Dorsolateral prefrontal cortex (tissue), 122 donors: ENCODE measurements at places on chromosomes 12 and 14.

DNA sequence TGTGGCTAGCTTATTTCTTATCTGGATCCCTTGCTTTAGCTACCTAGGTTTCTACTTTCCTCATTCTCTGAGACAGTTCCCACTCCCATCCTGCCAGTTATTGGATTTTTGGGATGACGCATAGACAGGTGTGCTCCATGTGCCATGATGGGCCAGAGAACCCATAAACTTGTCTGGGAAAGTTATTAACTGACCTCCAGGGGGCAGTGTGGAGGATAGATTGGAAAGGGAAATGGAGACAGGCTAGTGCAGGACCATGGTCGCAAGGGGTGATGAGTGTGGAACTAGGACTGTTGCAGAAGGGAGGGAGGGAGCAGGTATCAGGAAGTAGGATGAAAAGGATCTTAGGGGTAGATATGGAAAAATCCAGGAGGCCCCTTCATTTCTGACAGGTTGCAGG is 80.3 kb downstream of the ESRRB start:
- no peak for DNase-seq

DNA sequence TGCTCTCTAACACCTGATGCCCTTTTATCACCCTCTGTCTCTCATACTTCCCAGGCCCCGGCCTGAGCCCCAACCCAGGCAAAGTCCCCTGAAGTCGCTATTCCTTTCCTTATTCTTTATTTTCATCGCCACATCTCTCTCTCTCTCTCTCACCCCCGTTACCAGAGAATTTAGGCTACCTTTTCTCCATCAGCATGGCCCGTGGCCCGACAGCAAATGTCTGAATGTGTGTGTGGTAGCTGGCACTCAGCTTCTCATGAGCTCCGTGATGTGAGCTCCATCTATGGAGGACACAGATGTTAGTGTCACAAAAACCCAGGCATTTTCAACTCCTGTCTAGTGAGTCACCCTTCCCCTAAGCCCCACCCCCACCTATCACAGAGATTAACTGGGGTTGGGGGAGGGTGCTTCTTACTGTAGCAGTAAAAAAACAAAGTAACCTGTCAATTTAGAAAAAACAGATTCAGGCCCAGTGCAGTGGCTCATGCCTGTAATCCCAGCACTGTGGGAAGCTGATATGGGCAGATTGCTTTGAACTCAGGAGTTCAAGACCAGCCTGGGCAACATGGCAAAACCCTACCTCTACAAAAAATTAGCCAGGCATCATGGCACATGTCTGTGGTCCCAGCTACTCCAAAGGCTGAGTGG is 53.8 kb downstream of the VCPKMT start:
- no peak for DNase-seq

GRCh38 chr12:79634957-79635471 is 55.8 kb downstream of the PAWR start:
- no peak for DNase-seq

GRCh38 chr12:111405149-111405858 is 419 bp upstream of the SH2B3 start:
- peak; percentile 82 for DNase-seq

GRCh38 chr12:93091886-93092648 is 163.0 kb upstream of the EEA1 start:
- DNase-seq, result no peak

DNA sequence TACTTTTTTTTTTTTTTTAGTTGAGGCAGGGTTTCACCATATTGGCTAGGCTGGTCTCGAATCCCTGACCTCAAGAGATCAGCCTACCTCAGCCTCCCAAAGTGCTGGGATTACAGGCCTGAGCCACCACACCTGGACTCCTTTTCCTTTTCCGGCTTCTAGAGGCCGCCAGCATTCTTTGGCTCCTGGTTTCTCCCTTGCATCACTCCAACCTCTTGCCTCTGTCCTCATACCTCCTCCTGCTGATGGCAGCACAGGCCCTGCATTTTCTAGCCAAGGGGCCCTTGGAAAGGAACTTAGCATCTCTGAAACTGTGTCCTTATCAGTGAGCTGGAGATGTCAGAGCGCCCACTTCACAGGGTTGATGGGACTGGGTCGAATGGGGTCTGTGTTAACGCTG is 53.3 kb downstream of the MAP1LC3B2 start:
- DNase-seq, result no peak

DNA sequence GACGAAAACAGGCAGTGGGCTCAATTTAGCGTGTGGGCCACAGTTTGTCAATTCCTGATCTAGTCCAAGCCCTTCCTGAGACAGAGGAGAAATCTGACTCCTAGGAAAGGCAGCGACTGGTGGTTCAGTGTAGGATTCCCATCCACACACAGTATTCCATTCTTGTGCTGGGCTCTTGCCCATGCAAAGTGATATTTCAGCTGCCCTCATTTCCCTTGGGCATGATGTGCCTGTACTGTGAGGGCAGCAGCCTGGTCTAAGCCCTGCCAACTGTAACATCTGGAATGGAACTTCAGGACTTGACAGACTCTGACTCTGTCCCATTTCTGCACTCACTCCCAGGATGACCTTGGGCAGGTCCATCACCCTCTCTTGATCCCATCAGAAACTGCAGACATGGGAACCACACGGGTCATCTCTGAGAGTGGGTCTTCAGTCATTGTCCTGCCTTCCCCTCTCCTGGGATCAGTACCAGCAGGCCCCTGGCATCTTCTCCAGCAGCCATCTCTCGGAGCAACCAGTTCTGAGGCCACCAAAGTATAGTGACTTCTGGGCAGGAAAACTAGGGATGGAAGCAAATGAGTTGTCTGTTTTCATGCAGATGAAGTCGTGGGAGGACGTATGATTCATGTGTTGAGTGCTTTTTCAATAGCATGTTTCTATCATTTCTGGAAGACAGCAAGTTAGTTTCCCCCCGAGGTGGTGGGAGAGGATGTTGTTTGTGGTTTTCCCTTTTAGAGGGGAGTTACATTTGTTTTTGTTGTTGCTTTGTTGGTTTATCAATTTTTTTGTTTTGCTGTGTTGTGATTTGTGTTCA is 54.2 kb upstream of the BCL2L14 start:
- no peak for DNase-seq

GRCh38 chr14:51951656-51952055 is 37.7 kb upstream of the RTRAF start:
- DNase-seq, result no peak

DNA sequence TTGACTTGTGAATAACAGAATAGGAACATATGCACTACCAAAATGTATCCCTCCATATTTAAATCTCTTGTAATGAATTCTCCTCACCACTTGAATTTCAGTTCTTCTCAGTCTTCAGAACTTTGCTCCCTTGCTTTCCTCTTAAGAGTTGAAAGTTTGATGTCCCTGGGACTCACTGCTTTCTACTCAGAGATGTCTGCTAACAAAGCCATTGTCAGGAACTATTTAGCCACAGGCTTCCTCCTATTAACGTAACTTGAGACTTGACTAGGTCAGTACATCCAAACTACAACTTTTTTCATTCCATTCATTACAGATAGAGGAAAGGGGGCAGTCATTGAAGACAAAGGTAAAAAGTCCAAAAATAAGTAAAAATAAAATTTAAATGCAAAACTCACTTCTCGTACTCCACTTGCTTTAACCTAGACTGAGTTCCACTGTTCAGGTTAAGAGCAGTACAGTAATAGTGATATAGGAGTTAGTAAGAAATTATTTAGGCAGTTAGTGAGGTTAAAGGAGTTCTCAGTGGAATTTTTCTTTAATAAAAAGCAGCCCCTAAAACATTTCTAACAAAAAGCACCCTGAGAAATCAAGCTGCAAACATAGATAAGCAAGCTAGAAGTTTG is 364.2 kb downstream of the SOX5 start:
- DNase-seq, result no peak

- no peak for DNase-seq
These were observed 114.7 kb upstream of the EEA1 start for GRCh38 chr12:93043877-93044209.

DNA sequence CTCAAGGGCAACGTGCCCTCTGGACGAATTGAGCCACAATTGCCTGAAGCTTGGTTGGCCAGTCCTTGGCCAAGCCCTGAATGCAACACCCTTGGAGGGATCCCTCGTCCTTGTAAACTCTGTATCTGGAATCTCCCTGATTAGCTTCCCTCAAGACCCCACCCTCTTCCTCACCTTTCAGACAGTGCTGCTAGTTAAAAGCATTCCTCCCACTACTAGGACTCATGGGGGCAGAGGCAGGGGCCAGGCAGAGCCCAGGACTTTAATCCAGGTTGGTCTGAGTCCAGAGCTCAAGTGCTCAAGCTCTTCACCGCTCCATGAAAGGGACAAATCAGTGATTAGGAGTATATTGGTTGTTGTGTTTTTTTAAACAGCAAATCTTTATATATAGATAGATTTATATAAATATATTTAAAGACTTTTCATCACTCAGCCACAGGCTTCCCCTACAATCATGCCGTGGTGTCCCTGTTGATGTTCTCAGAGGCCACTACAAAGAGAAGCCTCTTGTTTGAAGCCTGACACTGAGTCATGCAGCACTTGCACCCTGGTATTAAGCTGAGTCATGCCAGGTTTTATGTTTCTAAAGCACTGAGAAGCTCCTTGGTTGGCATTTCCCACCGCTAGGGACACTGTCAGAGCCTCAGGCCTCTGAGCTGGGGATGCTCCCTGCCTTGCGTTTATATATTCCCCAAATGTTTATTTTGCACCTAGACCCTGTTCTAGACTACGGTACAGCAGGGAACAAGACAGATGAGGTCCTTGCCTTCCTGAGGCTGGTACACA is 53.8 kb upstream of the GSC start:
- DNase-seq, result no peak

DNA sequence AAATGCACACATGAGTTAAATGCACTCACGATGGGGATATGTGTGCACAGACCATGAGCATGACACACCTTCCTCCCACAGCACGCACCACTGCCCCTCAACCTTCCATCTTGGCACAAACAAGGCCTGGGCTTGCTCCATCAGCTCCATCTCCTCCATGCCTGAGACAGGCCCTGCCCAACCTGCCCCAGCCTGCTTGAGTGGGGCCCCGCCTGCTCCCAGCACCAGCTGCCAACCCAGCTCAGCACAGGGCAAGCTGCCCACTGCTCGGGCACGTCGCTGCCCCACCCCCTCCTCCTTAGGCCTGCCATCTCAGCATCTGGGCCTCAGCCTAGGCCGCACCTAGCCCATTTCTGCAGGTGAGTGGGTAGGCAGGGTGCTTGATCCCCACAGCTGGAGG is 27.6 kb upstream of the KRT78 start:
- DNase-seq, result no peak
